ENCODE measurements at places on chromosomes 7 and 10.

GRCh38 chr7:74354009-74354408 lies 64.8 kb downstream of the CLIP2 start:
- no peak for DNase-seq

- DNase-seq: no peak
Observed at GRCh38 chr7:29360633-29361625, 166.4 kb downstream of the CHN2 start.

- DNase-seq: no peak
Observed at GRCh38 chr10:13716081-13717071, 129.6 kb downstream of the PRPF18 start.

DNA sequence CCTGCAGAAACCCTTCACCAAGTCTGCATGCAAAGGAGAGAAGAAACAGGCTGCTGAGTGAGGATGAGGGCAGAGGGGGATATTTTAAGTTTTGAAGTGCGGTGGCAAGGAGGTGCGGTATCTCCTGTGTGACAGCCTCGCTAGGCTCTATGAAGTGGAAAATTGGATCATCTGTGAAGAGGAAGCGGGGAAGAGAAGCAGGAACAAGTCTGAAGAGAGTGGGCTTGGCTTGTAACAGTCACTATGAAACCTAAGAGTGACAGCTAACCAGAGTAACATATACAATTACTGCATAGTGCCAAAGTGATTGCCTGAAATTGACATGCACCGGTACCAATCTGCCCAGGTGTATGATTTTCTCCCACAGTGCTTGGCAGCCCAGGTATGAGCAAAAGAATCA lies 287.5 kb upstream of the KLF14 start:
- DNase-seq: no peak

DNA sequence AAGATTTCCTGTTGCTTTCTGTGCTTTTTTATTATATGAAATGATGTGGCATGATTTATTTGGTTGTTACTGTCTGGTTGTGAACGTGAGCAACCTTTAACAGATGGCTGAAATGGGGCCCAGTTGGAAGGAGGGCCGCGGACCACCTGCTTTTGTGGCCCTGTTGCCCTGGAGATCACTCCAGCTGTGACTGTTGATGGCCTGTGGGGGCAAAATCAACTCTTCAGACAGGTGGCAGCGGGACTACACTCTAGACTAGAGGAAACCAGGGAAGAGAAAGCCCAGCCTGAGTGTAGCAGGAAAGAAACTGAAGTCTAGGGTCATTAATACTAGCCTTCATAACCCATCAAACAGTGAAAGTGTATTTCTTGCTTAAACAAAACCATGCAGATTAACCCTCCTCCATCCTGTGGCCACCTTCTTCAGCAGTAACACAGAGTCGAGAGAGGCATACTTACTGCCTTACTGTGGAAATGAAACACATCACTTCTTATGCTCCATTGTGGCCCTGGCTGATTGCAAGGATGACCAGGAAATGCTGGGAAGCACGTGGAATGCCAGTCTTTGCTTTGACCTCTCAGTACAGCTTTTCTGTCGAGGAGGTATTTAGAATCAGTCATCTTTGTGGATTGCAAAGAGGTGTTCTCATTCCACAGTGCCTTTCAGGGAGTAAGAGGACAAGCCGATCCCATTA lies 80.5 kb downstream of the CCNY start:
- DNase-seq: no peak

GRCh38 chr10:78957471-78958039 lies 111.2 kb upstream of the ZMIZ1 start:
- DNase-seq: no peak

GRCh38 chr7:73899731-73900142 lies 38.8 kb downstream of the TMEM270 start:
- no peak for DNase-seq

GRCh38 chr7:80275192-80275605 lies 140.6 kb downstream of the GNAI1 start:
- no peak for DNase-seq

GRCh38 chr10:24579906-24580305 lies 143.8 kb downstream of the ARHGAP21 start:
- no peak for DNase-seq

- no peak for DNase-seq
Observed at GRCh38 chr10:52378124-52378523, 64.0 kb downstream of the DKK1 start.

DNA sequence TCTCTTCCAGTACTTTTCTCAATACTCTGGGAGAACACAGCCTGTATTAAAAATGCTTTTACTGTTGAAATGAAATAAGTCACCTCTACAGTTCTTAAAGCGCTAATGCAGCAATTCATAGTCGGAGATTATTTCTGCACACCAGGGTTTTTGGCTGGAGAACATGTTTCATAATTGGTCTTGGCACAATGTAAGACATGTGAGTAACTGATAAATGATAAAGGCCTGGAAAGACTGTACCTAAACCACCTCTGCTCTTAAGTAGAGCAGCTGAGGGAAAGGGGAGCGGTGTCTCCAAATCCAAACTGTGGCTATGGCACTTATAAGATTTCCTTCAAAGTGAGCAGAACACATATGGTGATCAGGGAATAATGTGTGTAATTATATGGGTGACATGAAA lies 390.3 kb upstream of the MBL2 start:
- DNase-seq: no peak

DNA sequence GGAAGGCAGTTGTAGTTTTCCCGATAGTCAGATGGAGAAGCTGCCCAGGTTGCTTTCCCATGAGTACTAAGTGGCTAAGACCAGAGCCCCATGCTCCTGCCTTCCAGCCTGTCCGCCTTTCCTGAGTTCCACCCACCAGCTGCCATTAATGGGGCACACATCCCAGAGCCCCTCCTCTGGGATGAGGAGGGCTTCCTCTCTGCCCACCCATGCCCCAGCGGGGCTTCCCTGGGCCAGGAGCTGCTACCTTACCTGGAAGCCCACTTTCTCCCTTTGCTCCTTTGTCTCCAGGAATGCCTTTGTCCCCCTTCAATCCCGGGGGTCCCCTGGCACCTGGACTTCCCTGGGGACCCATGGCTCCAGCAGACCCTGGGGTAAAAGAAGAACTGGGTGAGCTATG lies 7.8 kb downstream of the SFTPD start:
- no peak for DNase-seq

- no peak for DNase-seq
Observed at GRCh38 chr7:107173691-107174406, 5.0 kb downstream of the HBP1 start.

DNA sequence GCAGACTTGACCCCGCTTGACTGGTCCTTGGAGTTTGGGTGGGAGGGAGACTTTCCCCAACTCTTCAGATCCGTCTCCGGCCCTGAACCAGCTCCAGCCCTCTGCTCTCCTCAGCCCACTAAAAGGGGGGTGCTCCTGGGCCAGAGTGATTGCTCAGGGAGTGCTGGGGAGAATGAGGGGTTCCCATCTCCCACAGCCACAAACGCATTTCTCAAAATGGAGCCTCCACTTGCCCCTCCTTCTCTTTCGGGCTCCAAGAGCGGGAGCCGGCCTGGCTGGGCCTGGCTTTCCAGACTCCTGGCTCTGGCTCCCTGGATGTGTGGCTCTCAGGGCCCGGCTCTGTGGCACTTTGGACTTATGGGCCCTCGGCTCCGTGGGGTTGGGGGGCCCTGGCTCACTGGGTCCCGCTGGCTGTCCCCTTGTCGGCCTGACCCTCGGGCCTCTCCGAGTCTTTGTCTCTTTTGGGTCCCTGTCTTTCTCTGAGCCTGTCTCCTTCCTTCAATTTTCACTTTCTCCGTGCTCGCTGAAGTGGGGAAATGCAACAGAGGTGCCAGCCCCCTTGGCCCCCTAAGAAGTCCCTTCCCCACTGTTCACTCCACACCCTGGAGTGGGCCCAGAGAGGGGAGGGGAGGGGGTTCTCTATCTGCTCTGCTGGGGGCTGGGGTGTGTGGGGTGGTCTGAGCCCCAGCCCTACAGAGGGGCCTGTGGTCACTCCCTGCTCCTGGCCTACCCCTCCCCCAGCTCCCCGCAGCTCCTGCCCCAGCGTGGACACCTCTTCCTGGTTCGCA lies 713 bp downstream of the LZTS2 start:
- no peak for DNase-seq

DNA sequence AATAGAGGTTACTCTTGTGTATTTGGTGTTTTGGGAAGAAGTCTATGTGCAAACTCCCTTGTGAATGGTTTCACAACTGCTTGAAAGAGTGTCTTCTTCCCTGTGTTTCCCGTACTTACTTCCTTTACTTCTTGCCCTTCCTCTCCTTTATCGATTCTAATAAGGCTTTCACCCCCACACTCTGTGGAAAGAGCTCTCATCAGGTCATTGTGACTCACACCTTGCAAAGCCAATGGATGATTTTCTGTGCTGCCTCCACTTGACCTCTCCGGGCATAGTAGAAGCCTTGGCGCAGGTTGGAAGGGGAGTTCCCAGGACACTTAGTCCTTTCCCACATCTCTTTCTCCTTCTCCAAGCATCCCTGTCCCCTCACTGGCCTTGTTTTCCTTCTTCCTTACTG lies 6.2 kb upstream of the TSPAN15 start:
- no peak for DNase-seq

- DNase-seq: no peak
Observed at GRCh38 chr7:97346349-97346748, 228.9 kb downstream of the SDHAF3 start.

DNA sequence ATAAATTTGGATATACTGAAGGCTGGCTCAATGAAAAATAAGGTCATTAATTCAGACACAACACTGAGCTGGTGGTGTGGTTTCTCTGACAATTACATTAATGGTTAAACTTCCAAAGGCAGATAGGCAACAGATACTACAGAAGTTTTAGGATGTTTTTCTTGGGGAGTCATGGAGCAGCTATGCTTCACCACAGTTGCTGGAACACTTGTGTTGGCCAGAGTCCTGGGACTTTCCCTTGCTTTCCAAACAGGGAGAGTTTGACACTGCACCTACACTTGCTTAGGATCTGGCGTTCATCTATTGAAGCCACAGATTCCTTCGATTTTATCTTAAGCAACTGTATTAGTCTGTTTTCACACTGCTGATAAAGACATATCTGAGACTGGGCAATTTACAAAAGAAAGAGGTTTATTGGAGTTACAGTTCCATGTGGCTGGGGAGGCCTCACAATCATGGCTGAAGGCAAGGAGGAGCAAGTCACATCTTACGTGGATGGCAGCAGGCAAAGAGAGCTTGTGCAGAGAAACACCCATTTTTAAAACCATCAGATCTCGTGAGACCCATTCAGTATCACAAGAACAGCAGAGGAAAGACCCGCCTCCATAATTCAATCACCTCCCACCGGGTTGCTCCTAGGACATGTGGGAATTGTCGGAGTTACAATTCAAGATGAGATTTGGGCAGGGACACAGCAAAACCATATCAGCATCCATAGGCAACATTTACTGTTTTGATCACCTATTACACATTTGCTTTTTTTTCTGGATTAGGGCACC lies 27.8 kb upstream of the TMEM178B start:
- no peak for DNase-seq

GRCh38 chr7:133794479-133794878 lies 332.7 kb upstream of the LRGUK start:
- DNase-seq: no peak

DNA sequence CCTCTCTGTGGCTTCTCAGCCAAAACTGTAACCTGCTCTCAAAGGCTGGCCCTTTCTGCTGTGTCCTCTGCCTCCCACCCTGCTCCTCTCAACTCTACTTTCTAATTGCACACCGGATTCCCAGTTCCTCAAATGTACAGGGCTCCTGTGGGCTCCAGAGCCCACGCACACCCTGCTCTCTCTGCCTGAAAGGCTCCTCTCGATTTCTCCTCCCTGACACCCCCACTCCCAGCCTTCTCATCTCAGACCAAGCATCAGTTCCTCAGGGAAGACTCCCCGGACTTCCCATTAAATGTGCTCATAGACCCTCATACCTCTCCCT lies 111.7 kb upstream of the STEAP1B start:
- no peak for DNase-seq

GRCh38 chr7:19051767-19052375 lies 65.6 kb downstream of the TWIST1 start:
- no peak for DNase-seq

GRCh38 chr10:80571352-80571751 lies 33.6 kb downstream of the SH2D4B start:
- DNase-seq: no peak

GRCh38 chr7:103856929-103857328 lies 132.5 kb downstream of the RELN start:
- DNase-seq: no peak

DNA sequence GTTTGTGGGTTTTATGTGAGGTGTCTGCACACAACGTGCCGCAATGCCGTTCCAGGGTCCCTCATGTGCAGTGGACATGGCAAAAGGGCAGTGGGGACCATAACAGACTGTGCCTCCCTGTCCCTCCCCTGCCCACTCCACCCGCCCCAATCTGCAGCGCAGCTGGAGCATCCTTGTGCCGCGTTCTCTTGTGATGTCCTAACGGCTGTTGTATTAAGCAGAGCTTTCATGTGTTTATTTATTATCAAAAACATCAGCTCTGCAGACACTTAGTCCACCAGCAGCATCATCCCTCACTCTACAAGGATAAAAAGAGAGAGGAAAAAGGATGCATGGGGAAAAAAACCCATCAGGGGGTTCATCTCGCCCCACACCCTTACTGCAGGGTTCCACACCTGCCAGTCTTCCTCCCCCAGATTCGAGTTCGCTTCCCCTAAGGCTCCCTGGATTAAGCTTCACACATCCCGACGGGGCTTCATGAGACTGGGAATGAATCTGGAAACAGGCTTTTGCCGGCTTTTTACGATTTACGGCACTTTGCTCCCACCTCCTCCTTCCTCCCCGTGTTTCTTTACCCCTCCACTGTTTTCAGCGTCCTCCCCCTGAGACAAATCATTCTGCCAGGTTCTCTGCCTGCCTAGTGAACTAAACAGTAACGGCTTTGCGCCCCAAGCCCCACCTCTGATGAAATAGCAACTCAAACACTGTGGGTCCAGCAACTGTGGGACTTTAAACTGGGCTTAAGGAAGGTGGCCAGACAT lies 301.4 kb downstream of the CAMK1D start:
- DNase-seq: no peak

GRCh38 chr7:120695848-120696247 lies 162.1 kb downstream of the TSPAN12 start:
- no peak for DNase-seq

DNA sequence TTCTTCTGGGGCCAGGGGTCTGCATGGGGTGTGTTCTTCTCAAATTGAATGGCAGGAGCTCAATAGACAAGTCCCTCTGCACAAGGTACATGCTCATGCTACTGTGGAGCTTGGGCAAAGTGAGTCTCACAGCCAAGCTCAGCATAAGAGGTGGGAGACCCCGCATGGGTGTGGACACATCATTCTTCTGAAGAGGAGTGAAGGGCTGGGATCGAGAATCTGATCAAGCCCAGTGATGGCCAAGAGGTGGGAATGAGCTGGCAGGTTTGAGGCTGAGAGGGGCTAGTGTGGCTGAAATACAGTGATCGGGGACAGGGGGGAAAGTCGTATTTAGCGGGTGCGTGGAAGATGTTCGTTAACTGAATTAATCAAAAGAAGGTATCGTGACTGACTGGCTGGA lies 32.6 kb downstream of the CDH23 start:
- DNase-seq: no peak

GRCh38 chr7:2529161-2530070 lies 9.8 kb downstream of the LFNG start:
- DNase-seq: no peak
